ENCODE measurements at places on chromosomes 6 and 20.

- no peak for DNase-seq
Observed at GRCh38 chr6:139540276-139540675, 165.8 kb upstream of the CITED2 start.

DNA sequence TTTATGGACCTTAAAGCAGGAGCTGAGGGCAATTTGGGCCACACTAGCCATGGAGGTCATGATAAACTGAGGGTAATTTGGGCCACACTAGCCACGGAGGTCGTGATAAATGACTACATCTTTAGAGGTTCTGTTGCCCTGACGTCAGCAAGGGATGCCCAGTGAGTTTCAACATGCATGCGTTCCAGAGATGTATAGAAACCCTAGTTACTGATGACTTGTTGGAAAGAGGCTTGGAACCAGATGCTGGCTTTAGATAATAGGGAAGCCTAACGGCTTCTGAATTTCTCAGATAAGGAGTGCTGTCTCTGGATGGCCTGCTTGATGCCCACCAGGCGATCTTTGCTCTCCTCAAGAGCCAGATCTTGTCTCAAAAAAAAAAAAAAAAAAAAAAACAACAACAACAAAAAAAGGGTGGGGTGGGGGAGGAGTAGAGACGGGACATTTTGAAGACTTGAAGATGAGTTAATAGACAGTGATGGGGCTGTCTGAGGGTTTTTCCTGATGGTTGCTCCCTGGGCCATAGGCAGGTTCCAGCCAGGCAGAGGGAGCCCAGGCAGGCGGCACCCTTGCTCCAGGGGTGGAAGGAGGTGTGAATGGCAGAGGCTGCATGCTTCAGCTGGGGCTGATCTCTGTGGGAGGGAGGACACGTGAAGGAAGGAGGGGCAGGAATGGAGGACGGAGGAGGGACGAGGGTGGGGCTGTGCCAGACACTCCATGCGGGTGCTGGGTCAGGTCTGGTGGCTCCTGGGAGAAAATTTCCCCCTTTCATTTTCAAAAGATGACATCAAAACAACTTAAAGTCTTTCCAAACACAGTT lies 27.0 kb upstream of the FRMD1 start:
- no peak for DNase-seq

DNA sequence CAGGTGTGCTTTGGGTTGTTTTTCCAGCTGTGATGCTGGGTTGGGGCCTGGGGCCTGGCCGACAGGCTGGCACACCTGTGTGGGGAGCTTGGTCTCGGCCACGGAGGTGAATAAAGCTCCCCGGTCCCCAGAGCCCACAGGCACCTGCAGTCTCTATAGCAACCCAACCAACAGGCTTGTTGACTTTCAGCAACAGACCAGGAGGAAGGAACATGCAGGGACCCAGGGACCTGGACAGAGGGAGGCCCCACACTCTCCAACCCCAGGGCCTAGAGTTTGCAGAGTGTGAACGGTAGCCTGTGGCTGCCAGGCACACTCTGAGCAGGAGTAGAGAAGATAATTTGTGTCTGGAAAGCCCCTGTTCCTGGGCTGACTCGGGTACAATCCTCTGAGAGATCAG lies 14.6 kb upstream of the SYNJ2 start:
- DNase-seq = no peak

DNA sequence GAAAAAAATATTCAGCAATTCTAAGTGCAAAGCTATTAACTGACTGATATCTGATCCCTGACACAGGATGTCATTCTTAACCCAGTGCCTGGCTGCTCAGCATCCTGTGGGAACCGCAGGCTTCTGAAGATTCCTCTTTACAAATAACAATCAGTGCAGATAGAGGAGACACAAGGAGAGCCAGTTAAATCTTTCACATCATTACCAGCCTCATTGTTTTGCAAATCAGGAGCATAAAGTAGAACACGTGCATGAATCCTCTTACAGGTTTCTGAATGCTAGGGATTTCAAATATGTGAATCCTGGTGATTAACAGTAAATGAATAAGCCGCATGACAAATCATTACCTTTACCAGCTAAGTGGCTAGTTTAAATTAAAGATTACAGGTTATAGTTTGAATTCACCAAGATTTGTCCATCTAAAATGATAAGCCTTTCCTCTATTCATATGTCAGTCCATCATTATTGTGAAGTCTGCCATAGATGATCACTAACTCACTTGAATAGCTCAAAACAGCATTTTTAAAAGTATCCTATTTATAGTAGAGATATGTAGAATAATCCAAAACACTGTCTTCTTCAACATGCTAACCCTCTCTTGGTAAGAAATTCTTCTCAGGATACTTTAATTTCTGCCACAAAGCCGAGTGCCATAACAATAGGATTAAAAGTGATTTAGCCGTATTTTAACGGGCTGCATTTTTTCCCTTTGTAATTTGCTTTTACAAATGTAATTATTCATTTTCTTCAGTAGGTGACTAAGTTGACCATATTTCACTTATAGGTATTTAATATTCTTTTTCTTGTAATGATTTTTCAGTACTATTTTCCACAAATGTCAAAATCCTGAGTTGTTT lies 367.3 kb upstream of the EPHA7 start:
- DNase-seq = no peak

DNA sequence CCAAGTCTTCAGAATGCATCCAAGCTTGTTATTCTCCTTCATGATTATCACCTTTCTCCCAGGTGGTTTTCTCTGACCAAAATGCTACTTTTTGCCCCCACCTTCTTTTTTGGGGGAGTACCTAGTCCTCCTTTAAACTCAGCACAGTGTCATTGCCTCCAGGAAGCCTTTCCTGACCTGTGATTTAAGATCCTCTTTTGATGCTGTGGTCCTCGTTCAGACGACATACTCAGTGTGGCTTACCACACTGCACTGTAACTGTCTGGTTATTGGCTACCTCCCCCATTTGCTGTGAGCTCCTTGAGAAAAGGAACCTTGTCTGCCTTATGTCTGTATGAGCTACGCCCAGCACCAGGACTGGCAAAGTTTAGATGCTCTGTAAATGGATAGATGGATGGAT lies 14.6 kb downstream of the SAYSD1 start:
- DNase-seq = no peak

- DNase-seq = no peak
Observed at GRCh38 chr6:169162249-169162648, 91.4 kb downstream of the THBS2 start.

GRCh38 chr20:16848061-16848460 lies 99.9 kb downstream of the OTOR start:
- no peak for DNase-seq

GRCh38 chr6:166418691-166419143 lies 36.0 kb upstream of the MPC1 start:
- DNase-seq = no peak

DNA sequence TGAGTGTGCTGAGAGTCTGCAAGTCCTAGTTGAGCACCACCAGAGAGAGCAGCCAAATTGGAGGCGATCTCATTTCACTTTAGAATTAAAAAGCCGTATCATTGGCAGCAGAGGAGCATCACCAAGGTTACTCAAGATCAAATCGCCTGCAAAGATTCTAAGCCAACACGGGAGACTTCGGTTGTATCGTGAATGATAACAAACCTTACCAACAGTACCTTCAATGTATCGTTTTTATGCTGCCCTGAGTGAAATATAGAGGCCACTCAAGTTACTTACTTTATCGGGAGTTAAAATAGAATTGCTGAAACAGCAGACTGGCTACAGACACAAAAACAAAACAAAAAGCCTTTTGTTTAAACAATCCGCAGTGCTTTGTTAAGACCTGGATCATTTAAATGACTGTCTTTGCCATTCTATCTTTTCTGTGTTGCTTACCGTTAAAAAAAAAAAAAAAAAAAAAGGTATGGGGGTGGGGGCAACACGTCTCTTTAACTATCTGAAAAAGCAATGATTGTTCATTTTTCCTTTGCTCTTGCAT lies 14.2 kb downstream of the NHSL1 start:
- DNase-seq = no peak
